ENCODE measurements at places on chromosomes 2 and 18.
A peak's percentile ranks its signal among the peaks of the same experiment; 100 is the strongest.

GRCh38 chr18:44508474-44508873 lies 172.2 kb upstream of the SETBP1 start:
- DNase-seq, result no peak

GRCh38 chr2:205739620-205740019 lies 57.3 kb downstream of the NRP2 start:
- DNase-seq, result no peak

DNA sequence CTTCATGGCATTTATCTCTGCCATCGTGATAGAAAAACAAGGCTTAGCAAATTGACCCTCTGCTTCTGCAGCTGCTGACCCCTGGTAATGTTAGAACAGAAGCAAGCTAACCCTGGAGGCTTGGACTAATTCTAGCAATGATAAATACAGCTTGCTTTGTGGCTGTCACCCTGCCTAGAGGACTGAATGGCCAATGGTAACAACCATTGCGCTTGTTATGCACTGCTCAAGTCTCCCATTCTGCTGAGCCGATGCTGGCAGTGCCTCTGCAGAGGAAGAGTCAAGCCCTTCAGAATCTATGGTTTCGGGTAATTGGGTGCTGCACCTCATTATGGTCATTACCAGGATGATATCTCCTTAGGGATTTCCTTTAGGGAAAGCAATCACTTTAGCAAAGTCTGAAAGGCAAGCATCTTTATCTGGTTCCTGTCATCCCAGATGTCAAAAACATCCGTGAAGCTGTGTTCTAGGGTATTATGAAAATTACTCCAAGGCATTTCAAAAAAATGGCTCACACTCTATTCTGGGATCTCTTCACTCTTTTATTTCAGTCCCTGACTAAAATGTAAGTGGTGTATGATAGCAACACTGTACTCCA lies 186.8 kb upstream of the DLGAP1 start:
- DNase-seq, result no peak

DNA sequence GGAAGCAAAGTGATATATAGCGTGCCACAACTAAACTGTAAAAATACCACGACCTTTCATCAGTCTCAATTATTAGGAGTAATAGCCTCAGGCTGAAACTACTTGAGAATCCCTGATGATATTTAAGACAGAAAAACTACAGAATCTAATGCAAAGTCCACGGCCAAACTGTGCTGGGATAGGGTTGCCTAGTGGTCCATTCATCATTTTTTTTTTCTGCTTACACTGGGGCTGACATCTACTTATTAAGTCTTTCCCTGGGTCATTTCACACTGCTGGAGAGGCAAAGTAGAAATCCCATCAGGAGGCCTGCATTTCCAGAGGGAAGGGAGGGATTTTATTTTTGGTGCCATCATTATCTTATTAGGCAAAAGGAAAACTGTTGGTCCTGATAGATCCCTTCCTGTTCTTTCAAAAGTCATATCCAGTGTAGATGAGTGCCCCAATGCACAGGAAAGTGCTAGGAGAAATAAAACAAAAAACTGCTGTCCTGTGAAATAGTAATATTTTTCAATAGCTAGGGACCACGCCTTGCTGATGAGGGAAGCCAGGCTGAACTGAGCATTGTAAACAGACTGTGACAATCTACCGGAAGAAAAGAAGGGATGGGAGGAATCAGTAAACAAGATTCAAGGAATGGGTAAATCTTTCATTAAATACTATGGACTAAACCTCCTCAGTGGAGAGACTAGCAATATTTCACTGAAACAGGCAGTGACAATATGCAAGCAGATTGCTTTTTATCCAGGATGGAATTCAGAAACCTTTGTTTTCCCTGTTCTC lies 644.3 kb downstream of the IRS1 start:
- no peak for DNase-seq

- DNase-seq, result no peak
Observed at GRCh38 chr2:39834426-39834825, 55.4 kb upstream of the THUMPD2 start.

DNA sequence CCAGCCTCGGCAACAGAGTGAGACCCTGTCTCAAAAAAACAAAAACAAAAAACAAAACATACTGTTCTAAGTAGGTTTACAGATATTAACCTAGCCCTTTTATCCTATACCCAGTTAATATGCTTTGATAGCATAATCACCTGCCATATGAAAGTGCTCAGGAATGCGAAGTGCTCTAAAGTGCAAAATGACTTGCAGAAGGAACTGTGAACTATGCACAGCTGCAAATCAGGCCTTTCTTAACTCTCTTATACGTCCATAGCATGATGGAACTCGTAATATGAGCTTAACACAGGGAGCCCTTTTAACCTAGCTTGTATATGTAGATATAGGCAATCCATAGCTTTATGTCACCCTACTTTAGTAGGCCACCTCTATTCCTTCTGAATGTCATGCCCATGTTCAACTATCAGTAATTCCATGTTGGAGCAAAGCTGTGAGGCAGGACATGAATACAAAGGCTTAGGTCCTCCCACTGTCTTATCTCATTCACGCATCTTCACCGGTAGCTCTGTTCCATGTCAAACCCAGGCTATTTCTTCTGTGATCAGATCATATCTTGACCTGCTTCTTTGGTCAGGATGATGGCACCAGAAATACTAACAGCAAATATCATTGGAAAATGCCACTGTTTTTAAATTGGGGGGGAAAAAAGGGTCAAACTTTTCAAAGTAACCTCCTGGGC lies 72.9 kb downstream of the PRPF40A start:
- no peak for DNase-seq

DNA sequence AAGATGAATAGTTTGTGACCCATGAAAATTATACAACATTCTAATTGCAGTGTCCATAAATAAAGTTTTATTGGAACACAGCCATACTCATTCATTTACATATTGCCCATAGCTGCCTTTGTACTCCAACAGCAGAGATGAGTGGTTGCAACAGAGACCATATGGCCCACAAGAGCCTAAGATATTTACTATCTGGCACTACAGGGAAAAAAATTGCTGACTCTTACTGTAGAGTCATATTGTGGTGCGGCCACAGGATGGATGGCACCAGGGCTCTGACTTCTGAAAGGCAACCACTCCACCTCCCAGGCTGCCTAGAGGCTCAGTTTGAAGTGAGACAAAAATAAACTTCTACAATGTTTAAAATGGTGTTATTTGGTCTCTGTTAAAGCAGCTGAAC lies 404.0 kb upstream of the ATP5MC3 start:
- DNase-seq, result no peak

DNA sequence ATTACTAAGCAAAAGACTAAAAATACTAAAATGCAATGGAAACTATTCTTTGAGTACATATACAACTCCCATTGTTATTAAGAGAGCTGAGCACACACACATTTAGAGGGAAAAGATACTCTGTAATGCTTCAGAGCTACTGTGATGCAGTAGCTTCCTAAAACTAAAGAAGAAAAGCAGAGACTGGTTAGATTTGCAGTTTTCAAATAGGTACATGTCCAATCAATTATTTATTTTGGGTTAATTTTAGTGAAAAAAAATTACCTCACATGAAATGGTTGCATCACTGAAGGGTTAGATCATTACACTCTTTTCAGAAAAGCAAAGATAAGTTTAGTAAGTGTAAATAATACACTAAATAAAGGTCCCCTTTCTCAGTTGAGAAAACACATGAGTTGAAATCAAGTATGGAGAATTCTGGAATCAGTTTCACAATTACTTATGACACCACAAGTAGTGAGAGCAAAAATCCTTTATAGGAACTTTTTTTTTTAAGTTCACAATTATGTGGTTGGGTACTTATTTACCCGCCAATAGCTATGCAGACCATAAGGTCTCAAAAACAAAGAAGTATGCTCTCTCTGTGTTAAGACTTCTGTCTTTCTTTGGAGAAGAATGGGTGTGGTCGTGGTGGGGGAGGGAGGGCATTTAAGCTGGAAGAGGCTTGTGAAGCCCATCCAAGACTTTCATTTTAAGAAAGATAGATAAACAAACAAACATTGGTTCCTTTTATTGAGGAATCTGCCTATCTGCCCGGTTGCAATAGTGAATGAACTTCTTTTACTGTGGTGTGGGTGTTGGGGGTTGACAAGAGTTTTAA lies 25.3 kb upstream of the SERTAD2 start:
- no peak for DNase-seq

GRCh38 chr2:53544871-53545558 lies 222.6 kb upstream of the CHAC2 start:
- no peak for DNase-seq

DNA sequence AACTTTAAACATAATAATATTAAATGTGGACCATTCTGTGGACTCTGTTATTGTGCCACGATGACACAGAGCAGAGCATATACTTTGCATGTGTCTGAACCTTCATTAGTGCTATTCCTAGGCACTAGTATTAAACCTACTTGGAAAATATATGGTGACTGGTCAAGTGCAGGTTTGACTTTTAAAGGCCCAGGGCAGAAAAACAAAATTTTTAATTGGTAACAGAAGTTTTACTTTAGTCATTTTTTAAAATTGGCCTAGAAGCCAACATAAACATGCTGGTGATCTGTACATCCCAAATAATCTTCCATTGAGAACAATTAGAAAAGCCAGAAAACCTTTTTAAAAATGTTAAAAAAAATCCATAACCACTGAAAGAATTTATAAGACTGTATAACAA lies 16.6 kb downstream of the LDAH start:
- no peak for DNase-seq

DNA sequence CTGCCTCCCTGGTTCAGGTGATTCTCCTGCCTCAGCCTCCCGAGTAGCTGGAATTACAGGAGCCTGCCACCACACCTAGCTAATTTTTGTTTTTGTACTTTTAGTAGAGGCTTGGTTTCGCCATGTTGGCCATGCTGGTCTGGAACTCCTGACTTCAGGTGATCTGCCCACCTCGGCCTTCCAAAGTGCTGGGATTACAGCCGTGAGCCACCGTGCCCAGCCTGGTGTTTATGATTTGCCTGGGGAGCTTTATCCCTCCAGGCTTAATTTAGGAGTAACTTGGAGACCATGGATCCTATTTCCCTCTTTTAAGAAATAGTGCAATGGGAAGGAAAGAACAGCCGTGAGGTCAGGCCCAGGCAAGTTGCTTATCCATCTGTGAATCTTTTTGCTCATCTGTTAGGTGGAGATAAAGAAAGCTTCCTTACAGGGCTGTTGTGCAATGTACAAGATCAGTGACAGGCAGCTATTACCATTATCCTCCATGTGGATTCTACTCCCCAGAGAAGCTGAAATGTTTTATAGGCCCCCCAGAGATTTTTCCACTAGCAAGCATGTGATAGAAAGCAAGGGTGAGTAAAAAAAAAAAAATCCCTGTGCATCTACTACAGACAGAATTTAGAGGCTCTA lies 104.9 kb upstream of the MGAT5 start:
- no peak for DNase-seq

- DNase-seq, result no peak
Observed at GRCh38 chr18:40864846-40865245, 1090.2 kb upstream of the PIK3C3 start.

- no peak for DNase-seq
Observed at GRCh38 chr2:45889620-45890370, 238.3 kb downstream of the PRKCE start.

DNA sequence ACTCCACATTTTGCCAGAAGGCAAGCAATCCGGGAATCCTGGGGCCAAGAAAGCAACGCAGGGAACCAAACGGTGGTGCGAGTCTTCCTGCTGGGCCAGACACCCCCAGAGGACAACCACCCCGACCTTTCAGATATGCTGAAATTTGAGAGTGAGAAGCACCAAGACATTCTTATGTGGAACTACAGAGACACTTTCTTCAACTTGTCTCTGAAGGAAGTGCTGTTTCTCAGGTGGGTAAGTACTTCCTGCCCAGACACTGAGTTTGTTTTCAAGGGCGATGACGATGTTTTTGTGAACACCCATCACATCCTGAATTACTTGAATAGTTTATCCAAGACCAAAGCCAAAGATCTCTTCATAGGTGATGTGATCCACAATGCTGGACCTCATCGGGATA lies 26.8 kb downstream of the B3GNT2 start:
- no peak for DNase-seq

- DNase-seq, result no peak
Observed at GRCh38 chr2:144310484-144310883, 209.4 kb downstream of the ZEB2 start.

DNA sequence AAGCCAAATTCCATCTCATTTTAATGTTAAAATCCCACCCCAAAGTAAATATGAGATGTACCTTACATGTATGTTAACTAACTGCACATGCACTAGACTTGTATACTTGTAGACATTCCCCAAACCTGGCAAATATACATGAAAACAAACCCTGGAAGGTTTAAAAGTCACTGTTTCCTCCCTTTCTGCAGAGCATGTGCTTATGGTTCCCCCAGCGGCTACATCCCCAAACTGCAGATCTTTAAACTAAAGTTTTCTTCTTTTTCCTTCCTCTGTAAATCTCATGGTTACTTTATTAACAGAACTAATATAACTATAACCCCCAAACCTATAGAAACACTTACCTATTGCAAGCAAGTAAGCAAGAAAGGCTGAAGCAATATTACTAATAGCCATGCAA lies 731.5 kb downstream of the LRP1B start:
- no peak for DNase-seq

- no peak for DNase-seq
Observed at GRCh38 chr2:225328192-225328591, 71.3 kb upstream of the NYAP2 start.

- no peak for DNase-seq
Observed at GRCh38 chr2:102509749-102510148, 36.7 kb downstream of the SLC9A4 start.

- DNase-seq, result peak; percentile 17
Observed at GRCh38 chr2:191512216-191512835, 165.6 kb upstream of the NABP1 start.

DNA sequence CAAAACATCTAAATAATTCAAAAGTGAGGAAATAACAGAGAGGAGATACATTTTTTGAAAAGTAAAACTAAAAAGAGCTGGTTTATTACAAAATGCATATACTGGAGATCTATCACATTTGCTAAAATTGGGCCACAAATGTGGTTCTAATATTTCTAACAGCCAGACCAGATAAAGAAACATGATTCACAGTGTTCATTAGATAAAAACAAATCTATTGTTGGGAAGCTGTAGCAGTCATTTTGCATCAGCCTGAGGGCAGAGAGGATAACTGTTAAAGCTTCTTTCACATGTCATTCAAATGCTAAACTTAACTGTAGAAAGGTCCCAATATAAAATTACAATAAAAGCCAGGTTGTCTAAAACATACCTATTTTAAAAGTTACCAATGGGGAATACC lies 148.3 kb downstream of the GULP1 start:
- DNase-seq, result no peak

DNA sequence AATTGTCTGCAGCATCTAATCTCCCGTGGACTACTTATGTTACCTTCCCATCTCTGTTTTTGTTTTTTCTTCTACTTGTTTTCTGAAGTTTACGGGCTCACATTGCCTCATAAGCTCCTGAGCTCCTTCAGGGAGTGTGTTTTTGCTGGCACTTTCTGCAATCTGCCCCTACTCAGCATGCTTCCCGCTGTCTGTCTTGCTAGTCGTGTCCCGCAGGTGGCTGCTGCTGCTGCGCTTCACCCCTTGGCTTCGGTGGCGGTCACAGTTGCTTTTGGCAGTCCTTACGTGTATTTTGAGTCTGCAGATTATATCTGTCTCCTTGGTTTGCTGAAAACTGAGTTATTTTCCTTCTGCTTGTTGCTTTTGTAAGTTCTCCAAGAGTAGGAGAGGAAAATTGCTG lies 37.3 kb downstream of the FER1L5 start:
- DNase-seq, result peak; percentile 37
